ENCODE measurements at places on chromosomes 16 and 17.

GRCh38 chr16:79628501-79628975 is 28.0 kb upstream of the MAF start:
- no peak for DNase-seq

DNA sequence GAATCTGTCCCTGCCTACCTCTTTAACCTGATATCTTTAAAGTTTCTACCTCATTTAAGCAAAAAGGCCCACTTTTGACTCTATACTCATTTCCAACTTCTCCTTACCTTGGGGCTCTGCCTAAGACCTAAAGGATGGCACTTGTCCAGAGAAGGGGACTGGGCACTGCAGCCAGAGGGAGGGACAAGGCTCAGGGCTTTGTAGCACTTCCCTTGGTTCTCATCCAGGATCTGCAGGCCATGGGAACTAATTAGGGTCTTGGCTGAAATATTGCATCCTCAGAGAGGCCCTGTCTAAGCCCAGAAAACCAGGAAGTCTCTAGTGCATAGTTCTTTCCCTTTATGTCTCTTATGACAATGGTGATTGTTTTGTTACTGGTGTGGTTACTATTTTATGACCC is 37.3 kb downstream of the IRX5 start:
- DNase-seq: no peak

- DNase-seq: peak; percentile 68
Observed at GRCh38 chr17:12665263-12666210, at the start of gene MYOCD. MYOCD (plus strand) TSS chr17:12665890; CDS start chr17:12666189, 299 bp downstream.

GRCh38 chr16:84604477-84605013 is 13.3 kb downstream of the COTL1 start:
- no peak for DNase-seq

DNA sequence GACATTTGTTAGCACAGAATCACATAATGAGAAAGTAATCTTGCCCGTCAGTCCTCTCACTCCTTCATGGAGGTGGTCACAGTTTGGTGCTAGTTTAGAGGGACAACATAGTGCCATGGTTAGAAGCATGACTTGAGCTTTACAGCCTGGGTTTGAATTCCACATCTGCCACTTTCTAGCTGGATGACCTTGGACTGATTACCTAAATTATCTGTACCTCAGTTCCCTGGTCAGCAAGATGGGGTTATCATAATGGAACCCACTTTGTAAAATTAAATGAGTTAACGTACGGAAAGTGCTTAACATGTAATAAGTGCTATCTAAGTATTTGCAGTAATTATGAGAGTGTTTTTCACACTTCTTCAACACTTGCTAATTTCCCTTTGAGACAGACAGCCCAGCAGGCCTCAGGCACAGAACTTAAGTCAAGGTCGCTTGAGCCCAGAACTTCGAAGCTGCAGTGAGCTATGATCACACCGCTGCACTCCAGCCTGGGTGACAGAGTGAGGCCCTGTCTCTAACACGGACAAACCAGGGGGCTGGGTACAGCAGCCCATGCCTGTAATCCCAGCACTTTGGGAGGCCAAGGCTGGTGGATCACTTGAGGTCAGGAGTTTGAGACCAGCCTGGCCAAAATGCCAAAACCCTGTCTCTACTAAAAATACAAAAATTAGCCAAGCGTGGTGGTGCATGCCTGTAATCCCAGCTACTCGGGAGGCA is 7.1 kb downstream of the VWA3A start:
- DNase-seq: no peak

GRCh38 chr17:79933863-79934652 is 94.8 kb upstream of the CBX4 start:
- no peak for DNase-seq

DNA sequence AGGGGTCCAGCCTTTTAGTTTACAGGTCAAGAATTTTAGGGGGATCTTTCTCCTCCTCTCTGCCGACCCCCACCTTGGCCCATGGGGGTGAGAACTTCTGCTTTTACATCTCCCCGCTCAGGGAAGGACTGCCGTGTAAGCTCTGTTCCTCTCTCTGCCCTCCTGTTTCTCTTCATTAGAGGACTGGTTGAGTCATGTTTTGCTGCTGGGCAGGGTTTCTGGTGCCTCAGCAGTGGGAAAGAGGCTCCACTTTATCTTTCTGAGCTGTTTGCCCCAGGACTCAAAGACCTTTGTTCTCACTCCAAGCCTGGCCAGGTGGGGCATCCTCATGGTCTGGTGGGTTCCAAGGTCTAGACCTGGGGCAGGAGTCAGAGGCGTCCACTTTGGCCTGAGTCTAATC is 93.0 kb downstream of the UTP18 start:
- no peak for DNase-seq

DNA sequence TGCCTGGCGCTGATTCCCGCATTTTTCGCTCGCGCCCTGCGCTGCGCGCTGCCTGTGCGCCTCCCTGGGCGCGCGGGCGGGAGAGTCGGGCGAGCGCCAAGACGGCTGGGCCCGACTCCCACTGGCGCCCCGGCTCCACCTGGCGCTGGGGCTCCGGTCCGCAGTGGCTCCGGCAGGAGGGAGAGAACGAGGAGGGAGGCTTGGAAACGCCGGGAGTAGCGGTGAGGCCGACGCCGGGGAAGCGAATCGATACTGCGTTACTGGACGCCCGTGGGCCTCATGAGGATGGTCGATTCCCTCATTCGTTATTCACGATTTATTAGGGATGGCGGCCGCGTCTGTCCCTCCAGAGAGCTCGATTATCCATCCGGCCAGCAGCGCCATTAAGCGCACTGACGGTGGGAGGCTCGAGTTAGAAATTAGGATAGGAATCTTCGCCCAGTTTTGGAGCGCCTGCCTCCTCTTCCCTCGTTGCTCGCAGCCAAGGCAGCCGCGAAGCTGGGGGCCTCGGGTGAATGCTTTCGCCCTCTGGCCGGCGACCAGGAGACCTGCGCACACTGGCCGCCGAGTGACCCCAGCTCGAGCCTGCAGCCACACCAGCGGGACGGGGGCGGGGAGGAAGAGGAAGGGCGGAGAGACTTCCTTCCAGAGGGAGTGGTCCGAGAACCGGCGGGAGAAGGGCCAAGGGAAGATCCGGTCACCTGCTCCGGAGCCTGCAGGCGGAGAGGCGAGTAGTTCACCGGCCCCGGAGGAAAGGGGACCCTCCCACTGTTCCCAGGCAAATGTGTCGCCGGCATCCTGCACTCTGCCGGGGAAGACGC is 1.3 kb upstream of the PCGF2 start:
- DNase-seq: peak; percentile 53

GRCh38 chr17:38724337-38724988 is 5.7 kb upstream of the CISD3 start:
- DNase-seq: no peak

DNA sequence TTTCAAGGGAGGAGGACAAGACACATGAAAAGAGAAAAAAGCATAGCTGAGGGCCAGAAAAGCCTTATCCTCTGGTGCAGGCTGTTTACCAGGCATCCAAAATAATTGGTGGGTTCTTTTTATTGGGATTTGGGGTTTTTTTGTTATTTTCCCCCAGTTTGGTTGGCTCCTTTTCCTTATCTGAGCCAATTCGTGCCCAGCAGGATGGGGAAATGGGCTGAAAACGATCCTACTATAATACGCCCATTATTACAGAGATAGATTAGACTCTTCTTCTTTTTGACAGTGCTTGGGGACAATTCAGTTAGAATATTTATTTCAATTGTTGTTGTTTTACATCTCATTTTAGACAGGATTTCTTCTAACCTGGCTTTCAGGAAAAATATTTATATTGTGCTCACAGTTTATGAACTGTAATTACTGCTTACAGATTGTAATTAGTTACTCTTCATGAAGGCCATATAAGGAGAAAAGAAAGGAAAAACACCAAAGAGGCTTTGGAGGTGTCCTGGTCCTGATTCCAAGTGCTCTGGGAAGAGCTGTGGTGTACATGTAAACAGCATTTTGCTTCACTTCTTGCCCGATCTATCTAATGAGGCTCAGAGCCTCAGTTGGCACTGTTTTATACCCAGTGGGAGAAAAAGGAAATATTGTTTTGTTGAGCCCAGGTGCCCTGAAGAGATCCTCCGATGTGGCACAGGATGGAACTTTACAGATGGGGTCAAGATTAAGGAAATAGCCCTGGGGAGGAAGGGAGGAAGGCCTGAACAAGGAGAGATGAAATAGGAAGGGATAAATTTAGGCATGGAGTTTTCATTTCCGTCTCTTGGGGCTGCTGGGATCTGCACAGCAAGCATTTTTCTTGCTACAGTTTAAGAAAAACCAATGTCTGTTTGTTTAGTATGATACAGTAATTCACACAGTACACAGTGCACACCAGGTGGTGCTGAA is 611 bp upstream of the ANKRD40 start:
- no peak for DNase-seq

DNA sequence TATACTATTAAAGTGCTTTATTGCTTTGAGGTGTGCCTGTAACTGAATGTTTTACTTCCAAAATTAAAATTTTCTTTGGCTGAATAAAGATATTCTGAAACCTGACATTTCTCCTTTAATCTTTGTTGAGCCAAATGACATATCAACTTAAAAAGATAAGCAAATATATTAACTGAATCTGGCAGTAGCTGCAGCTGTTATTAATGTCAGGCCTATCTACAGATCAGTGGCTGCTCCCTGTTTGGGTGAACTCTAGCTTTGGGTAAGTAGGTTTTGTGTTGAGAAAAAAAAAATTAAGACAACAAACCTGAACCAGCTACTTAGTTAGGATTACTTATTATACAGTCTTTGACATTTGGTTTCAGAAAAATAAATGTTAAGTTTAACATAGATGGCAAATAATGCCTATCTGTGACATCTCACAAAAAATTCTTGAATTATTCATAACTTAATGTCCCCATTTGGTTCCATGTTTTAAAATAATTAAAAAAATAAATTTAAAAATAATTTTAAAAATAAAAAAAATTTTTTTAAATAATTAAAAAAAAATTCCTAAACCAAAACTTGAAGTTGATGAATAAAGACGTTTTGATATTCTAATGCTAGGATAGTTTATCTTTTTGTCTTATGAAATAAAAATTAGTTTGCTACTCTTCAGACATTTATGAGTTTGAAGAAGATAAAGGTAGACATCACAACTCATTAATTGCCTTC is 19.8 kb downstream of the CPD start:
- no peak for DNase-seq

DNA sequence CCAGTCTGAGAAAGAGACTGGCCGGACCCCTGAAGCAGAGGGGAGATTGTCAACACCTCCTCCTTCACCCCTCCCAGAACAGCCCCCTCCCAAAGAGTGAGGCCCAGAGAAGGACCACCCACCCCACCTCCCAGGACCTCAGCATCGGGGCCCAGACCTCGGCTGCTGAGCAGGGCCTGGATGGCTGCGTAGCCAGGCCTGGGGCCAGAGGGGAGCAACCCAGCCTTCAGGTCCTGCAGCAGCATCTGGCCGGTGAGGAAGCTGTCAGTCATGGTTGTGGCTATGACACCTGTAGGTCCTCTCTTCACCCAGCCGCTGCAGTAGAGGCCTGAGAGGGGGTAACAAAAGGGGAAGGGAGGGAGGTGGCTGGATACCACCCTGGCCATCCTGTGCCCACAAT is 3.2 kb upstream of the GRIN2C start:
- DNase-seq: no peak

DNA sequence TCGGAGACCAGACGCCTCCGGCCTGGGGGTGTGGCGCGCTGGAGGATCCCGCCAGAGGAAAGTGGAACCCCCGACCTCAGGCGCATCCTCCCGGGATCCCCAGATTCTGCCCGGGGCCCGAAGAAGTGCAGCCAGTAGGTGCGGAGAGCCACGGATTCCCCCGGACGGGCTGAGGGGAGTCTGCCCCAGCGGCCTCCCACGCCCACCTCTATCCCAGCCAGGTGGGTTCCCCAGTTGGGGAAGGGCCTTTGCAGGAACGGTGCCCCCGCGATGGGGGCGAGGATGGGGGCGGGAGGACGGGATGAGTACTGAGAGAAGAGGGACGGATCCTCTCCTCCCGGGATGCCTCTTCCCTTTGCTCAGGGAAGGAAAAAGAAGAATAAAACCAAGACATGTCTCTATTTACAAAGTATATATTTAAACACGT is 5.1 kb downstream of the CBX8 start:
- no peak for DNase-seq

DNA sequence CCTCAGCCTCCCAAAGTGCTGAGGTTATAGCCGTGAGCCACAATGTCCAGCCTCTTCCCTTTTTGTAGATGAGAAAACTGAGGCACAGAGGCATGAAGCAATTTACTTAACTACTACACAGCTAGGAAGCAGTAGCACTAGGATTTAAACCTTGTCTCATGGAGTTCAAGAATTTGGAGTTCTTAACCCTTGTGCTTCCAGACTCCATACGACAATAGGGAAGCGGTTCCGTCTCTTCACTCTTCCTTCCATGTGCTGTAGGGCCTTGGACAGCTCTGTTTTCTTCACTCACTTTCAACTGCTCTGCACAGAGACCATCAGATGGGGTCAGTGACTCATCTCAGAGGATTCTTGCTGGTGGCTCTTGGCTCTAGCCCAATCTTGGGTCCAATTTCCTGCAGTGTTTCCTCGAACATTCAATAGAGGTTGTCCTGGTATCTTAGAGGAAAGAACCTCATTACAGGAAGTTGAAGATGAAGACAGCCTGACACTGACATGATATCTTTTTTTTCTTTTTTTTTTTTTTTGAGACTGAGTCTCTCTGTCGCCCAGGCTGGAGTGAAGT is 19.3 kb downstream of the ITGAL start:
- DNase-seq: peak; percentile 76

- no peak for DNase-seq
Observed at GRCh38 chr16:1559446-1559975, 26.0 kb downstream of the TMEM204 start.

GRCh38 chr17:67810464-67810863 is 14.8 kb upstream of the BPTF start:
- no peak for DNase-seq

DNA sequence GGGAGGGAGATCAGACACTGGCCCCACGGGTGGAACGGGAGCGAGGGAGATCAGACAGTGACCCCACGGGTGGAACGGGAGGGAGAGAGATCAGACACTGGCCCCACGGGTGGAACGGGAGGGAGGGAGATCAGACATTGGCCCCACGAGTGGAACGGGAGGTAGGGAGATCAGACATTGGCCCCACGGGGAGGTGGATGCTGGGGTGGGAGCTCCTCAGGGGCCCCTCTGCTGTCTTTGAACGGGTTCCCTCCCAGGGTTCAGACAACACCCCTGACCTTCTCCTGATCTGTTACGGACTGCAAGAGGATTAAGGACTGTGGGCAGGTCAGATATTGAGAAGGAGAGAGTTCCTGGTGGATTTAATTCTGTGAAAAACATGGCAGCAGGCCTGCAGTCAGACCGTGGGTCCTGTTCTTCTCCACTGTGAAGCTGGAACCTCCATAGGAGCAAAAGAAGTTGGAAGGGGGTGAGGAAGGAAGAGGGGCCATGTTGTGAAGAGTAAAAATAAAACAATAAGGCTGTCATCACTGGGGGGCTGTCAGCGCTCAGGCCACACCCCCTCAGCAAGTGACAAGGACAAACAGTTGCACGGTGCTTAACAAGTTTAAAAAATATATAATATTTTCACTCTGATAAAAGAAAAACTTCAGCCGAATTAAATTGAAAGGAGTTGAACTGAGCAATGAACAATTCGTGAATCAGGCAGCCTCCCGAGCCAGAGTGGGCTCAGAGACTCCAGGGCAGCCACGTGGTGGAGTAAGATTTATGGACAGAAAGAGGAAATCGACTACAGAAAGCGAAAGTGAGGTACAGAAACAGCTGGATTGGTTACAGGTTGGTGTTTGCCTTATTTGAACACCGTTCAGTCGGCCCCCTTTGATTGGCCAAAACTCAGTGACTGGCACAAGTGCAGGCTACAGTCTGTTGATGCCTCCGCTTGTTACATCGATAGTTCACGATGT is 348.7 kb upstream of the TNRC6C start:
- DNase-seq: no peak

- DNase-seq: no peak
Observed at GRCh38 chr16:58656899-58657298, 27.3 kb upstream of the CNOT1 start.

Data from AG08396 (cell line).